Activated T-helper 1 cell treated with anti-CD3 and anti-CD28 coated beads, Interleukin-12 subunit alpha, Interleukin-12 subunit beta, Interleukin-2, Interleukin-4 antibody, amounts not matched to agents 30 ng/mL and 10 ng/mL and 1 ng/mL, durations not matched to agents 14 hours and 24 hours and 36 hours (primary cell): ENCODE measurements at places on chromosomes 1 and 21.
A peak's percentile ranks its signal among the peaks of the same experiment; 100 is the strongest.

DNA sequence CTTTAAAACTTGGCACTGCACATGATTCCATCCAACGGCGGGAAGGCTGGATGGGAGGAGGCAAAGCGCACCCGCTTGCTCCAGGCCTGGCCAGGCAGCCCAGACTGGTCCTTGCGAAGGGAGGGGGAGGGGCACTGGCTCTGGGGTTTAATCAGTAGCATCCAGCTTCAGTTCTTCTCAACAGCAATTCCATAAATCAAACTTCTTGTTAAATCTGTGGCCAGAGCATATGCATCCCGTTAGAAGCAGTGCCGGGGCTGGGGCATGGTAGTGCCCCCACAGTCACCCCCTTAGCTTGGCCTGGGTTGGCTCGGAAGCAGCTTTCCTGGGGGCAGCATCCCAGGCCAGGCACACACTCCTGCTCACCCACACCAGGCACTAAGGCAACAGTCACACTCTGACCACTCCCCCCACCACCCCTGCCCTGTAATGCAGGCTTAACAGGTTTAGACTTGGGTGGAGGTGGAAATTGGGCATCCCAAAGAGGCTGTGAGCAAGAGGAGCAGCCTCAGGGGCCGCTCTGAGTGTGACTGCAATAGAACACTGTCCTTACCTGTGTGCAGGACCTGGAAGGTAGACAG is 94.1 kb upstream of the CASZ1 start:
- no peak for DNase-seq

- DNase-seq, result no peak
Measured at GRCh38 chr1:118303534-118303933, 118.5 kb upstream of the SPAG17 start.

DNA sequence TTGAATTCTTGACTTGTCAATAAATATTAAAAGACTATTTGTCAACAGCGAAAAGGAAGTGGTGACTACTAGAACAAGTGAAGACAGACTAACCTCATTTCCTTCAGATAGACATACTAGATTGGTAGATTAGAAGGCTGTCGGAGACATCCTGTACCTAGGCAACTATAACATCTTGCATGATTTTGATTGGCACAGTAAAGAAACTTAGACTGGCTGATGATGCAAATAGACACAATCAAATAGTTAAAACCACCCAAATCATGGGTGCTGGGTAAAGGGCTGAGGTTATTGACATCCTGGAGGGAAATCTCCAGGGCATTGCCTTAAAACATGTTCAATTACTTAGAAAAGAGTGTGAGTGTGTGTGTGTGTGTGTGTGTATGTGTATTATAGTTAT is 85.9 kb upstream of the EDEM3 start:
- DNase-seq, result no peak

- DNase-seq, result no peak
Measured at GRCh38 chr1:11027316-11027715, 14.9 kb downstream of the TARDBP start.

DNA sequence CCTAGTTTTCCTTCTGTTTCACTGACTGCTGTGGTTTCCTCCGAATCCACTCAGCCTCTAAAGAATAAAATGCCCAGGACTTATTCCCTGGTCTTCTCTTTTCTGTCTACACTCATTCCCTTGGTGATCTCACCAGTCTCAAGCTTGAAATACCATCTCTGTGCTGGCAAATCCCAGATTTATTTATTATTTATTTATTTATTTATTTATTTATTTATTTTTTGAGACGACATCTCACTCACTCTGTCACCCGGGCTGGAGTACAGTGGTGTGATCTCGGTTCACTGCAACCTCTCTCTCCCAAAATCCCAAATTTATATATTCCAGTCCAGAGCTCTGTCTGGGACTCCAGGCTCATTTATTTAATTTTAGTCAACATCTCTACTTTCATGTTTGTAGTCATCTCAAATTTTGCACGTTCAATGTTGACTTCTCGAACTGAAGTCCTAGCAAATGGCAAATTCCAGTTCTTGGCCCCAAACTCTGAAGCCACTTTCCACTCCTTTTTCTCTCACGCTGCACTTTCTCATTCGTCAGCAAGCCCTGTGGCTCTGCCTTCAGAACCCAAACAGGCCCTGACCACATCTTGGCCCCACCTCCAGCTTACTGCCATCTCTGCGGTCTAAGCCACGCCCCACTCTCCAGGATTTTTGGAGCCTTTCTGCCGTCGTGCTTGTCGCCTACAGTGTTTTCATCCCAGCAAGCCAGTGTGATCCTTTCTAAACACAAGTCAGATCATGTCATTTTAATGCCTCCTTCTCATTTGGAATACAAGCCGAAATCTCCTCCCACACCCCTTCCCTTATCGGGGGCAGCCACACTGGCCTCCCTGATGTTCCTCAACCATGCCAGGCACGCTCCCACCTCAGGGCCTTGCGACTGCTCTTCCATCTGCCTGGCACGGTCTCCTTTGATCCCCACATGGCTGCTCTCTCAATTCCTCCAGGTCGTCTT is 14.2 kb upstream of the TENT5B start:
- no peak for DNase-seq

GRCh38 chr1:151055581-151055980 is 3.8 kb downstream of the CDC42SE1 start:
- no peak for DNase-seq

- peak; percentile 20 for DNase-seq
Measured at GRCh38 chr1:11550664-11551283, 71.8 kb downstream of the DISP3 start.

DNA sequence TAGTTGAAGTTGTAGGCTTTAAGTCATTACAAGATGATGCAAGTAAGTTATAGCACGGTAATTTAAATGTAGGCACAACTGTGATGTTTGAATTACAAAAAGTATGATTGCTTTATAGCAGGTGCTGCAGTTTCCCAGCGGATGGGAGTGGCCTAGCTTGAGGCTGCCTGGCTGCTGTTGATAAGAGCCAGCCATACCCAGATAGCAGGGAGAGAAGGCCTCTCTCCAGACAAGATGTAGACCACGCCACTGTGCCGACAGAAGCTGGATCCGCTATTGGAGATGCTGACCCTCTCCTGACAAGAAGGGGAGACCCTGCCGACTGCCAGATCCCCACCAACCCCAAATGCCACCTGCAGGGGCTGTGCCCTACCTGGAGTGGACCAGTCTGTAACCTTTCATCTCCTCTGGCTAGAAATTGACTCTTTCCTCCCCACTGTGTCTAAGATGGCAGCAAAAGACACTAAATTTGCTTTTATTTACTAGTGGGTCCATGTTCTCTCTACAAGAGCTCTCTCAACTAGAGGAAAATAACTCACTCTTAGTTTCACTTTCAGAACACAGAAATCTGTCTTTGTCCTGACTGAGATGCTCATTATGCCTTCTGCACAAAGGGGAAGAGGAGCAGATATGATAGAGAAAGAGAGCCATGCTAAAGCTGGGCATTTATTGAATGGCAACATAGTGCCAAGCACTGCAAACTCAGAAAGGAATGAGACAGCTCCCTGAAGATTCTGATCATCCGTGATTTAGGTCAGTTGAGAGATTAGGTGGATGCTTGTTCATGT is 127.9 kb downstream of the URB2 start:
- DNase-seq, result no peak

DNA sequence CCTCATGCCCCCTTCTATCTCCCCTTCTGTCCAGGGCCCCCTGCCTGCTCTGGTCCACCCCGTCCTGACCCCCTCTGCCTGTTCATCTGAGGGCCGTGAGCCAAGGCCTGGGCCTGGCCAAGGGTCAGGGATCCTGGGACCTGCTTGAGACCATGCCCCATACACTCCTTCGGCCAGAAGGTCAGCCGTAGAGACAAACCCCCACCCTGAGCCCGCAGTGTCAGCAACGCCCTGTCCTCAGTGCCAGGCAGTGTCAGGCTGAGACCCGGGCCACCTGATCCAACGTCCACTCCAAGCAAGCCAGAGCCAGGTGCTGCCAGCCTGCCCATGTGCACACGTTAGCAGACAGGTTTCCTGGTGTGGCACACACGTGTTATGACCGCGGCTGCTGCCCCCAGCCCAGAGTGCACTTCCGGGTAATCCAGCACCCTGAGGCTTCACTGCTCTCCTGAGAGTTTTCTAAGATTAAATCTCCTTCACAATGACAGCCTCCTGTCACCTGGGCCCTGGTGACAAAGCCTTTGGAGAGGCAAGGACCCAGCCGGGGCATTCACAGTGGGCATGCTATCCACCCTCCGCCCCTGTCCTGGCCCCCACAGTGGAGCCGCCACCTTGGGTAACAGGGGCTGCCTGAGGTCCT is 10.1 kb upstream of the SAMD11 start:
- DNase-seq, result no peak

DNA sequence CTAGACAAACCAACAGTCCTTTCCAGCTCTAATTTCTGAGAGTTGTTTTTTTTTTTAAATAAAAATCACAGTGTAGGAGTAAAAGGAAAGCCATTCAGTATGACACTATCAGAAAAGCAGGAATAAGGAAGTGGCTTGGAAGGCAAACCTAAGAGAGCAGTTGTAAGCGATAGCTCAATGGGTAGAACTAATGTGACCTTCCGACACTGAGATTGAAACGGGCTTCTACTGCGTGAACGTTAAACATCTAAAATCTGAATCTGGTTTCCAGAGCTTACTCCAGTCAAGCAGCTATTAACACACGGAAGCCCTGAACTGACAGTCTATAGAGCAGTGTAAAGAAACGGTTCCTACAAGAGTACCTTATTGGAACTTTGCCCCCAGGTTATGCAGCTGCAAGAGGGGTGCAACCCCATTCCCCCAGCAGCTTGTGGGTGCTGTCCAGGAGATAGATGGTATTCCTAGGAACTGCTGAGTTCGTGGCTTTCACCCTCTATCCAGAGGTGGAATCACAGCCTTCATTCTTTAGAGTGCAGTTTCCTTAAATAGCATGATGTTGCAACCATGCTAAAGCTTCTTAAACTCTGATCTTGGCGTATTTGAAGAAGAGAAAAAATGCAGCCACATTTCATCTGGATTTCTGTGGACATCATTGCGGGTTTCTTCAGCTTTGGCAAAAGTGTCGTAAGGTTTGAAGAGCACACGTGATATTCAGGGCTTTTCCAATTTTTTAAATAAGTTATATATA is 3.3 kb upstream of the IRF2BP2 start:
- no peak for DNase-seq

GRCh38 chr1:117803318-117803717 is 126.1 kb downstream of the GDAP2 start:
- no peak for DNase-seq

DNA sequence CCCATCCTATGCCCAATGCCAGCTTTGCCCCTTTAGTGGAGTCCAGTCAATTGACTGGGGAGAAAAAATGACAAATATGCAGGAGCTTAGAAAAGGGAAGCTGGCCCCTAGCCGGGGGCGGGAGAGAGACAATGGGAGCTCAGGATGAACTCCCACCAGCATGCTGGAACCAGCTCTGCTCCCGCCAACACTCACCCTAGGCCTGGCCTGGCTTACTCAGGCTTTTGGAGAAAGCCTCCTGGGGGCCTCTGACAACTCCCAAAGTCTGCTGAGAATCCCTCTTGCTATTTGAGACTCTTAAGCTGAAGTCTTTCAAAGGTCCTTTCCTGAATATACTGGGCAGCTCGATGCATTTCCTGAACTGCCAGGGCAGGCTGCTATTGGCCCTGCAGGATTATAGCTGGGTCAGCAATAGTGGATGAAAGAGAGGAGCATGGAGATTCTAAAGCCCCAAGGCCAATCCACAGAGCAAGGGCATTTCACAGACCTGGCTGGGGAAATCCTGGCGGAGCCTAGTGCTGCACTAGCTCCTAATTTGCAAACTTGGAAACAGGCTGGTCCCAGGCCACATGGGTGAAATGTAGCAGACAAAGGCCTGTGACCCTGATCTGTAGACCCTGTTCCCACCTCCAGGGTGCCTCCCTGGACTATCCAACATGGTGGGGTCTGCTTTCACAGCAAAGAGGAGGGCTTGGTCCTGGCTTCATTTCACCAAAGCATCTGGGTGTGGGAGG is 35.7 kb upstream of the CLSTN1 start:
- DNase-seq, result no peak

- DNase-seq, result no peak
Measured at GRCh38 chr1:223176437-223176836, 33.4 kb upstream of the TLR5 start.

DNA sequence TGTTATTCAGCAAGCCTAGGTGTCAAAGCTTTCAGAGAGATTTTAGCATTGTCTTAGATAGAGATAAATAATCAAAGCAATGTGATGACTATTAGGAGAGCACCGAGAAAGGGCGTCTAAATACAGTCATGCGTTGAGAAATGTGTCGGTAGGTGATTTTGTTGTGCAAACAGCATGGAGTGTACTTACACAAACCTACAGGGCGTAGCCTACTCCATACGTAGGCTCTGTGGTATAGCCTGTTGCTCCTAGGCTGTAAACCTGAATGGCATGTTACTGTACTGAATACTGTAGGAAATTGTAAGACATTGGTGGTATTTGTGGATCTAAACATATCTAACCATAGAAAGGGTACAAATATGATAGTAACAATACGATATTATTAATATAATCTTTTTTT is 31.8 kb downstream of the KIF1B start:
- DNase-seq, result no peak

DNA sequence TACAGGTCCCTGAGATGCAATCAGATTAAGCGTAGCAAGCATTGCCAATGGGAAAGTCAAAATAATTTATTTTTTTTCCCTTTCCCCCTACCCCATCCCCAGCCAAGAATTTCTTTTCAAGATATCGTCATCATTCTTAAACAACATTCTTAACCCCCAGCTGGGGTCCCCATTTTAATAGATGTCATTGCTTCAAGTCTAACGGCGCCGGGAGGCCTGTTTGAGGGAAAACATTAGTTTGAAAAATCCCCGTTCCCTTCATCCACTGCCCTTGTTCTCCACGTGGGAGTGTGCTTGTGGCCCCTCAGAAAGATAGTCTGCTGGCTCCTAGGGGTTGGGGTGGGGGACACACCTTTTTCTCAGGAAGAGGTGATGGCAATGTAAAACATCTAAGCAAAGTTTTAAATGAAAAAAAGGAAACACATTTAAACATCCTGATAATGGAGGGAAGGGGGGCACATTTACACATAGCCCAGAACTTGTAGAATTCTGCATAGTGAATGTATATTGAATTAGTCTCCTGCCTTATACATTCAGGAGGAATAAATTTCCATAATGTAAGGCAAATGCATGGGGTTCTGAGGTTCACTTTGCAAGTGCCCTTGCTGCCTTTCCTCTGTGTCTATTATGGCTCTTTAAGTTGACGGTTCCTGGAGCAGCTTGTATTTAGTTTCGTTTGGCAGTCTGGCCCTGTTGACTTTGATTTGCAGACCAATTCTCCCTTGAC is 6.8 kb downstream of the TRNP1 start:
- DNase-seq, result no peak

DNA sequence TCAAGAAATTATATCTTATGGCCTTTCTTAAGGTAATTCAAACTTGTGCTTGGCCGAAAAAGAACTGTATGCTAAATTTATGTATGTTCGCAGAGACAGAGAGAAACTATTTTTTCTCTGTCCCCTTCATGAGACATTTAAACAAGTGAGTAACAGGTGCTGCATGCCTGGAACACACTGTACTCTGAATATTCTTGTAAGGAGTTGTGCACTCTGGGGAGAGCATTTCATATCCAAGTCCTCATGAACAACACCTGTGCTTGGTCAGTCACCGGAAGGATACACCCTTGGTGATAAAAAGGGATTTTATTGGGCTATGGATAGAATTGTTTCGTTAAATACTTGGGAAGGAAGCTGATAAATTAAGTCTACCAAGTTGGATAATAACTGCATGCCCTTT is 220.8 kb upstream of the NRIP1 start:
- DNase-seq, result no peak

- no peak for DNase-seq
Measured at GRCh38 chr1:217605390-217605789, 25.5 kb downstream of the GPATCH2 start.
